ENCODE measurements at places on chromosomes 1 and 21.
A peak's percentile ranks its signal among the peaks of the same experiment; 100 is the strongest.

DNA sequence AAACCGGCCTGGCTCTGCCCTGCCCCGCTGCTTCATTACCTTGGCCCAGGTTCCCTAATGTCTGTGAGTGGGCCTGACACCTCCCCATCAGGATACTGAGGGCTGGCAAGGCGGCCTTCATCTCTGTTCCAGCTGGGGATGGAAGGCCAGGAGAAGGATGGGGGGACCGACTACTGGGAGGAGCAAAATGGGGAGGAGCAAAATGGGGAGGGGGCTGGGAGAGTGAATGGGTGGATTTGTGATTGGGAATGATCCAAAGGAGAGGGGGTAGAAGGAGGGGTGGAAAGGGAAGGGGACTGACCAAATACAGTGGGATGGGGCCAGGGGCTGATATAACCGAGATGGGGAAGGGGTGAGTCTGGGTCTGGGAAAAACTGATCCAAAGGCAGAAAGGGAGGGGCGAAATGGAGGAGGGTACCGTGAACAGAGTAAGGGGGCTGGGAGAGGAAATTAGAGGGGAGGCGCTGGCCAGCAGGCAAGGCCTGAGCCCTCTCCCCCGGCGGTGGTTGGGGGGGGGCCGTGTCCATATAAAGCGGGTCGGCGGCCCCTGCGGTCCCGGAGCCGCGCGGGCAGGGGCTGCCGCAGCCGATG lies at the start of gene FOXE3:
TSS of gene FOXE3 (plus strand) at position 558 of the 591 bp plus-strand sequence. CDS start at position 589, 31 bp downstream.
- DNase-seq = no peak

GRCh38 chr1:116003823-116004222 lies 27.5 kb downstream of the SLC22A15 start:
- no peak for DNase-seq

- DNase-seq = no peak
These were observed 49.2 kb downstream of the S100B start for GRCh38 chr21:46555678-46556077.

DNA sequence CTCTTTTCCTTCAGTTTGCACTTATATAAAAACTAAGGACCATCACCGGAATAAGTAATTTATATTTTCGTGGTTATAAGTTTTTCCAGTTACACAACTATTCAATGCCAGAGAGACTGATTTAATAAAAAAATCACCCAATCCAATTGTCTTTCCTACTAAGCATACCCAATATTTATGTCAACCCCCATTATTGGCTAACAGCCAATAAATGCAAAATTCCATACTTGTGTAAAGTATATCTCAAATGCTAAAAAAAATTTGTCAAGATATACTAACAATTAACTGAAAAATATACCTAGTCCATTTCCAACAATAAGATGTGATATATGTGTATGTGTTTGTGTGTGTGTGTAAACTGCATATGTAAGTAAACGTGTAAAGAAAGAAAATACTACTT lies 117.4 kb downstream of the AGBL4 start:
- DNase-seq = no peak

DNA sequence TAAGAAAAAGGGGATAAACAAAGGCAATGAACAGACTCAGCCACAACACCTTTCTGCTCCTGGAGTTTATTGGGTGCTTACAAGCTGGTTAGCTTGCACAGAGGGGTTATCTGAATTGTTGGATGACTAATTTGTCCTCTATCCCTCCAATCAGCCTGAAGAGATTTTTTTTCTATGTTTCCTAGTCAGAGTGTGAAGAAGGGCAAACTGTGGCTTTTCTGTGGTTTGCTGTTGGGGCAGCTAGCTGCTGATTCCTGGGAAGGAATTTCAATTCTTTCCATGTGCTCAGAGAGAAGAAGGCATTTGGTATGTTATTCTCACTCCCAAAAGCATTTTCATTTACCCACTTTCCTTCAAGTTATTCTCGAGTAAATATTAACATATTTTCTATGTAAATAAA lies 48.6 kb downstream of the PCP4 start:
- DNase-seq = no peak

DNA sequence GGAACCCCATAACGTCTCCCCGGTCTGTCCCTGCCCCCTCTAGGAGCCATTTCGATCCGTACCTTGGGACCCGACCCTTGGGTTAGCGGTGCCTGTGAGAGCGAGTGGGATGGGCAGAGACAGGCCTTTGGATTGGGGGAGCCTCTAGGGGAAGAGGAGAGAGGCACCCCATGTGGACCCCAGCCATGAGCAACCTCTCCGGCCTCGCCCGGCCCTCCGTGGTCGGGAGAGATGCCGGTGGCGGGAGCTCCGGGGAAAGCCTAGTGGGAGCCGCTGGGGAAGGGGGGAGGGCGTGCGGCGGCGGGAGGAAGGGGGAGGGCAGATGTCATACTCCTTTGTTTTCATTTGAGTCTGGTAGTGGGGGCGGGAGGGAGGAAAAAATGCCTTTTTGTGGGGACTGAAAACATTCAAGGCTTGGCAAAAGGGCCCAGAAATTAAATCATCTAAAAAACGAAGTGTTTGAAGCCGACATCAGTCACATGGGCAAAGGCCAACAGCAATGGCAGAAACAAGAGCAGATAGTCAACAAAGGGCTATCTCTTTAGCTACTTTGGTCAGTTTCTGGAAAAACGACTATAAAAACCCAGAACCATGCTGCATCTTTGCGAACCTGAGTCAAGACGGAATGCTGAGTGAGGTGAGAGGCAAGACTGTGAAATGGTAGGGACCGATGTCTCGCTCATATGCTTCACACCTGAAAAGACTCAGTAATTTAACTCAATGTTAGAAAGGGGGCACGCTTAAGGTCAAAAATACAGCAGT lies 758 bp downstream of the PTBP2 start:
- DNase-seq = peak; percentile 55

GRCh38 chr1:10257851-10258250 lies 47.5 kb downstream of the KIF1B start:
- DNase-seq = no peak

- DNase-seq = no peak
These were observed 25.9 kb downstream of the IFNAR1 start for GRCh38 chr21:33350676-33351075.

All from NCI-H345 (cell line).